ENCODE measurements at places on chromosomes 4 and X.

- no peak for DNase-seq
These were observed 54.5 kb downstream of the CPLX1 start for GRCh38 chr4:771464-771863.

DNA sequence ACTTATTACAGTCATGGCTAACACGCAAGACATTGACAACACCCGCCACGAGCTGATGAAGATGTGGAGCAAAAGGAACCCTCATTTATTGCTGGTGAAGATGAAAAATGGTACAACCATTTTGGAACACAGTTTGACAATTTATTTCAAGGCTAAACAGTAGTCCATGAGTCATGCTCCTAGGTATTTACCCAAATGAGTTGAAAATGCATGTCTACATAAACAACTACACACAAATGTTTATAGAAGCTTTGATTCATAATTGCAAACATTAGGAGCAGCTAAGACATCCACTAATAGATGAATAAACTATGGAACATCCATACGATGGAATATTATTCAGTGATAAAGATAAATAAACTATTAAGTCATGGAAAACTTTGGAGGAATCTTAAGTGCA lies 580.1 kb downstream of the RAPGEF2 start:
- DNase-seq = peak; percentile 69

GRCh38 chr4:34181311-34181841 lies 2062.9 kb downstream of the ARAP2 start:
- DNase-seq = peak; percentile 85

- no peak for DNase-seq
These were observed 169.4 kb downstream of the MGST2 start for GRCh38 chr4:139834981-139835391.

- peak; percentile 72 for DNase-seq
These were observed 250.5 kb downstream of the TECRL start for GRCh38 chr4:64158648-64159326.

DNA sequence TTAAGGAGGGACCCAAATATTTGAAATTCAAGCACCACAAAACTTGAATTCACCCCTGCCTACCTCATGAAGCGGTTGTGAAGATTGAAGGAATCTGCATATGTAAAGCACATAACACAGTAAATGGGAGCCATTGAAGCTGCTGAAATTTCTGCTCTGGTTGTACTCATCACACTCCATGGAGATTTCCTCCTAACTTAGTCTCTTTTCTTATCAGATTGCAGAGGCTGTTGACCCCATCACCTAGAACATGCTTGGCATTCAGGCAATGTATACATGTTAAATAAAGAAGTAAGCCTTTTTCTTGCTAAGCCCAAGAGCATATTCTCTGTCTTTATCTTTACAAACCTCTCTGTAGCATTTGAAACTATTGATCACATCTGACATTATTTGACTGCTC lies 104.9 kb upstream of the TNIP3 start:
- no peak for DNase-seq

DNA sequence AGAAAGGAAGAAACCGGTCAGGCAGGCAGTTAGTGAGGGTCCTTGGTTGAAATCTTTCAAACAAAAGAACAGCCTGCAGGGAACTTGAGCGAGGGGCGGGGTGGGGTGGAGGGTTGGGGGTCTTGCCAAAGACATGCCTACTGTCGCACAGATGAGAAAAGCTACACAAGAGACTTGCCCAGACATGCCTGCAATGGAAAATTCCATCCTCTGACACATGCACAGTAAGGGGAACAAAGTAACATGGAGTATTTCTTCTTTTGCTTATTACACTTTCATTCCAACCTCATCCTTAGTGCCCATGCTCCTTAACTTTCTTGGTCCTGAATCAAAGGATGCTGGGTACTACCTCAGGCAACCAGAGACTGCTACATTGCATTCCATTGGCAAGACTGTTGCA lies 1491.2 kb downstream of the STIM2 start:
- no peak for DNase-seq

- no peak for DNase-seq
These were observed 147.9 kb downstream of the CHIC2 start for GRCh38 chr4:53916431-53916889.

DNA sequence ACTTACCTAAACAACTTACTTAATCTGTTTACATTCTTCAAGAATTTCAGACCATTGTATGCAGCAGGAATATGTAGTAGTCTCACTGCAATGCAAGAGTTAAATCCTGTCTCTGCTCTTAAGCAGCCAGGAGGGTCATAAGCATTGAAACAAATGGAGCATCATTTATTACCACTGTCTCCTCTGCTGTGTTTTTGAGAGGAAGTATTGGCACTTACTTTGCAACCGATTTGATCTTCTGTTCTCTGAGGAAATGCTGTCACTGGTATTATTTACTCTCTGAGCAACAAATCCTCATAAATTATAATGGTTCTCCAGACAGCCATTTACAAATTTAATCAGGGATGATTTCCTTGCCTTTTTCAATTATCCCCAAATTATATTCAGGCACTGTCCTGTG lies 1367.1 kb downstream of the STIM2 start:
- DNase-seq = no peak

- peak; percentile 0 for DNase-seq
These were observed 87.4 kb upstream of the CT45A1 start for GRCh38 chrX:135625995-135626394.

DNA sequence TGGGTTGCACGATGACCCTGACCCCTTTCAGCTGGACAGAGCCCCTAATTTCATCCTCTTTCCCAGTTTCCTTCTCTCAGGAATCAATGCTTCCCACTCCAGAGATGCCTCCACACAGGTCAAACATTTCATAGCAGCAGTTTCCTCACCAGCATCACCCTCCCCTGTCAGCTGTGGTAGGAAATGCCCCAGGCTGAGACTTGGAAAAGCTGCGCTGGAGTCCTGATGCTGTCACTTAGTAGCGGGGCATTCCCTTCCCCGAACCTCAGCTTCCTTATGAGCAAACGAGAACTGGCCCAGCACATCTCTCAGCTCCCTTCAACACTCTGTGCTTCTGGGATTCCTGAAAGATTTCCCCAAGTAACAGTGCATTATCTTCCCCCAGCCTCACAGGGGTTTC lies 2.7 kb downstream of the GJB1 start:
- DNase-seq = peak; percentile 3

GRCh38 chr4:86450861-86451260 lies 91.0 kb upstream of the MAPK10 start:
- DNase-seq = no peak

Measured in mesenchymal stem cell (in vitro differentiated cells and primary cell).